H54 (cell line): ENCODE measurements at places on chromosomes 6 and 20.

DNA sequence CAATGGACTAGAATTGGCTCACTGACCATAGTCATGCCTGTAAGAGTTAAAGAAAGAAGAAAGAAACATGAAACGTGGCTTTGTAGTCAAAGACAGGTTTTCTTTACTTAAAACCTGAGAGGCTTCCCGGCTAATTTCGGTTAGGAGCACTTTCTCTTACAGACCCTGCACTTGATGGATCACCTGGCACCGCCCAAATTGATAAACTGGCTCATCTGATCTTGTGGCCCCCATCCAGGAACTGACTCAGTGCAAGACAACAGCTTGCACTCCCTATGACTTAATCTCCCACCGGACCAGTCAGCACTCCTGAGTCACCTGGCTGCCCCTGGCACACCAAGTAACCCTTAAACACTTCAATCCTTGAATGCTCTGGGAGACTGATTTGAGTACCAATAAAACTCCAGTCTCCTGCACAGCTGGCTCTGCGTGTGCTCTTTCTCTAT, 12.3 kb downstream of the TMEM14B start:
- peak; percentile 61 for DNase-seq

GRCh38 chr6:158002951-158003853, 21.5 kb downstream of the SYNJ2 start:
- no peak for DNase-seq

DNA sequence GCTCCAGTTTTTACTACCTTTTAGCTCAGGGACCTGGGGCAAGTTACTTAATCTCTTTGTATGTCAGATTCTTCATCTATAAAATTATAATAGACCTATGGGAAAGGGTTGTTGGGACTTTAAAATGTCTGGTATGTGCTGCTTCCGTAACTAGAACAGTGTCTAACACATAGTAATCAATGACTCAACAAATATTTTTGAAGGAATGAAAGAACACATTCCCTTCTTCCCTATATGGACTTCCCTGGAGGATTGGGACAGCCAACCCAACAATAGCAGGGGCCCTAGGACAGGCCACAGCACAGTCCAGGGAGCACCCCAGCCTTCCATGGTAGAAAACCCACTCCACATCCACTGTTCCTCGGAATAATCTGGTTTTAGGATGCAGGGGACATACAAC, 50.7 kb upstream of the TPD52L1 start:
- peak; percentile 15 for DNase-seq

- DNase-seq, result no peak
These were observed 221.5 kb downstream of the NRN1 start for GRCh38 chr6:5785249-5785648.

- no peak for DNase-seq
These were observed 21.0 kb downstream of the BPIFB1 start for GRCh38 chr20:33304046-33304445.

GRCh38 chr6:72769459-72770125, 147.7 kb downstream of the KCNQ5 start:
- no peak for DNase-seq

DNA sequence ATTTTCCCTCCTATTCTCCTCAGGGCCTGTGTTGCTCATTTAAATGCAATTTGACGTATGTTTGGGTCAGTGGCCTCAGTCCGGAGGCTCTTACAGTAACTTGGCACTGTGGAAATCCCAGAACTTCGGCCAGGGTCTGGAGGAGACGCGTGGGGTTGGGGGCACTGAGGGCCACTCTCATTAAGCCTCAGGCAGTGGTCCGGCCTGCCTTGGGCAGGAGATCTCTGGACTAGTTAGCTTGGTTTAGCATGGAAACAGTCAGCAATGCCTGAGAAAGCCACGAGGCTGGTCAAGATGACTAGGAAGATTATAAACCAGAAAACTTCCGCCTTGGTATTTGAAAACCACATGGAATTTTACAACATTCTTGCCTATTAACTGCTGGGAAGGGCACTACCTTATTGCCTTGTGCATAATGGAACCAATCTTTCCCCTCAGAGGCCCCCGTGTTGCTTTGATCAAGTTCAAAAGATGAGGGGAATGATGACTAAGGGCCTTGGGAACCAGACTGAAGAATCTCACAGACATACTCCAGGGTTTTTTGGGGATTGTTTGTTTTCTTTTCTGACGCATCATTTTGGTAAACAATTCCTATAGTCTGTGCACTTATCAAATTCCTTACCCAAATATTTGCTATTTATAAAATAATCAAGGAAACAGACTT, 206.0 kb upstream of the PREP start:
- DNase-seq, result no peak

GRCh38 chr6:120576061-120576460, 758.2 kb downstream of the TBC1D32 start:
- DNase-seq, result no peak

- DNase-seq, result no peak
These were observed 148.3 kb downstream of the HACE1 start for GRCh38 chr6:104711371-104711770.

- peak; percentile 13 for DNase-seq
These were observed 58.4 kb downstream of the SMLR1 start for GRCh38 chr6:130885392-130886192.

DNA sequence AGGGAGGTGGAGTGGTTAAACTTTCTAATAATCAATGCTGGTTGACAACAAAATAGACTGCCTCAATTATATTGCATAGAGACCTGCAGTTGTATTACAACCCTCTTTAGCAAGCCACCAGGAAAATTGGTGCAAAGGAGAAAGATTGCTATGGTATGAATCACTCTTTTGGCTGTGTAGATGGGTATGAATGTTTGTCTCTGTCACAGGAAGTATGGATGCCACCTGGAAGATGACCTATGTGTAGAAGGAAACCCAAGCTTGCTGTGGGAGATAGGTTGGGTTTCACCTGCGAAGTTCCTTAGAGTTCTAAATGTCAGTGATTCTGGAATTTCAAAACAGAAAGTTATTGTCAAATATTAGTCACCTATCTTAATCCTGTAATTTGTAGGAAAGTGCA, 134.6 kb downstream of the SOBP start:
- no peak for DNase-seq

DNA sequence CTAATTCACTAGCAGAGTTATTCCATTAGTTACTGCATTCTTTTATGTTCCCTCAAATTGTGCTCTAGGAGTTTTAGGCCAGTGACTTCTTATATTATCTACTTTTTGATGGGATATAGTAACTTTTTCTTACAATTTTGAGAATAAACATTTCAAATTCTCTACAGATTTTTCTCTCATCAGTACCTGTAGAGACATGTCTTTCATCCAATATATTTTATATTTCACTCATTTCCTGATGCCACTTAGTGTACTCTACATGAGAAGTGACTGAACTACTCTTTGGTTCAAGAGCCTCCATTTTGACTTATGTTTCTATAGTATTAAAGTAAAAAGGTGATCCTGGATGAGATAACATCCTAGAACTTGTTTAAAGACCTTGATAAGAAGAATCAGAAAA, 108.5 kb downstream of the ELOVL4 start:
- no peak for DNase-seq

GRCh38 chr6:165817148-165817547, 154.1 kb upstream of the PDE10A start:
- no peak for DNase-seq

- DNase-seq, result no peak
These were observed 793 bp upstream of the FAM50B start for GRCh38 chr6:3848380-3848779.

GRCh38 chr6:17816921-17817611, 110.3 kb upstream of the NUP153 start:
- no peak for DNase-seq

DNA sequence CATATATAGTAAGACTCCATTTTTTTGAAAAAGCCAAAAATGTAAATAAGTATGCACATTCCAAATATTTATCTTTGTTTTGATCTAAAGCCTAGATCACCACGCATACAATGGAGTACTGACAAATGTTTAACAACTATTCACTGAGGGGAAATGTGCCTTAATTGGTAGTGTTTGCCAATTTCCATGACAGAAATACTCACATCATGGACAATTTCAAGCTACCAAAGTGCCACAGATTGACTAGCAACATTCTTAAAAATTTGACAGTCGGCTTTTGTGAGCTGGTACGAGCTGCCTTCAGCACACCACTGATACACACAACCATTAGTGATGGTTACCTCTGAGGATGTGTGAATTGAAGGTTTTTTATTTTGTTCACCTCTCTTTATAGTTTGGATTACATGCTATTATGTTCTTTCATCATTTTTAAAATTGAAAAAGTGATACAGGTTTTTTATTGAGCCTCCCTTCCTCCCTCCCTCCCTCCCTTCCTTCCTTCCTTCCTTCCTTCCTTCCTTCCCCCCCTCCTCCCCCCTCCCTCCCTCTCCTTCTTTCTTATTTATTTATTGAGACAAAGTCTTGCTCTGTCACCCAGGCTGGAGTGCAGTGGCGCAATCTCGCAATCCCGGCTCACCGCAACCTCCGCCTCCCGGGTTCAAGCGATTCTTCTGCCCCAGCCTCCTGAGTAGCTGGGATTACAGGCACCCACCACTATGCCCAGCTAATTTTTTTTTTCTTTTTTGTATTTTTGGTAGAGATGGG, 19.2 kb downstream of the SMPDL3A start:
- DNase-seq, result no peak

DNA sequence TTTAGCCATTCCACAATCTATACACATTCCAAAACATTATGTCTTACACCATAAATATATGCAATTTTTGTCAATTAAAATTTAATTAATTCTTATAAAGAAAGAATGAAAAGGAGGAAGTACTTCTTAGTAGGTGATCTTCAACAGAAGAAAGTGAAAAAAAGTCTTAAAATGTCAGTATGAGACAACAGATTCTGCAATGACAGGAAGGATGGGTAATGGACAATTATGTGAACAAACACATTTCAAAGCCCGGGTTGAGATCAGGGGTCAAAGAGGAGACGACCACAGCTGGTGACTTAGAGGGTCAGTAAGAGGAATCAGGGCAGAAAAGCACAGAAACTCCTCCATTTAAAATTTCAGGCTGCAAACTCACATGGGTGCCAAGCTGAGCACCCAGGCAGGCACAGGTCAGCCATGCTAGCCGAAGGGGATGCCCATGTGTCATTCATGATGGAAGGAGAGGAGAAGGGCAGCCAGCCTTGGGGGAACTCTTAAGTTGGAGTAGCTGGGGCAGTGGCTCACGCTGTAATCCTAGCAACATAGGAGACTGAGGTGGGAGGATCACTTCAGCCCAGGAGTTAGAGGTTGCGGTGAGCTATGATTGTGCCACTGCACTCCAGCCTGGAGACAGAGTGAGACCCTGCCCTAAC, 11.0 kb downstream of the VSX1 start:
- DNase-seq, result no peak

DNA sequence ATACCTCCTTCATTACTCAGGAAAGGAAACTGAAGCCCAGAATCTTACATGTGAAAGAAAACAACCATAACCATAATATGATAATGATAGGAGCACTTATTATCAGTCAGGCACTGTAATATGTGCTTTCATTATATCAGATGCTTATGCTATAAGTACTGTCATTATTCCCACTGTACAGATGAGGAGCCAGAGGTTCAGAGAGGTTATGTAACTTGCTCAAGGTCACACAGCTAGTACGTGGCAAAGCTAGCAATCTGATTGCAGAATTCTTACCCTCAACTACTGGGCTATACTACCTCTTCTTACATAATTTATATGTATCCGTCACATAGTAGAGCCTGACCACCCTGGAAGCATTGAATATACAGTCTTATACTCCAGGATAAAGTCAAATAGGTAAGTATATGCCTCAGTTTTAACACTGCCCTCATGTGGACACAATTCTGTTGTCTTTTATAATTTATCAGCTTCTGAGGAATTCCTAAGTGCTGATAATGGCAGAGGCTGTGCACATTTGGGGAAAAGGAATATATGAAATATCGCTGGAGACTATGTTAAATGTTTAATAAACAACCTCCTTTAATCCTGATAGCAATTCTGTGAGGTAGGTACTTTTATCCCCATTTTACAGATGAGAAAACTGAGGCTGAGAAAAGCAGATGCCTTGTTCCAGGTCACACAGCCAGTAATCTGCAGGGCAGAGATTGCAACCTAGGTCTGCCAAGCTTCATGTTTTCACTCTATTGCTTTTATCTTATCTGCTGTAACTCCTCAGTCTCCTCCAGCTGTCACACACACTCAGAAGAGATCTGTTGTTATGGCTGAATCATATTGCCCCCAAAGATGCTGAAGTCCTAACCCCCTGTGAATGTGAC, 13.4 kb downstream of the BCAS1 start:
- DNase-seq, result no peak

DNA sequence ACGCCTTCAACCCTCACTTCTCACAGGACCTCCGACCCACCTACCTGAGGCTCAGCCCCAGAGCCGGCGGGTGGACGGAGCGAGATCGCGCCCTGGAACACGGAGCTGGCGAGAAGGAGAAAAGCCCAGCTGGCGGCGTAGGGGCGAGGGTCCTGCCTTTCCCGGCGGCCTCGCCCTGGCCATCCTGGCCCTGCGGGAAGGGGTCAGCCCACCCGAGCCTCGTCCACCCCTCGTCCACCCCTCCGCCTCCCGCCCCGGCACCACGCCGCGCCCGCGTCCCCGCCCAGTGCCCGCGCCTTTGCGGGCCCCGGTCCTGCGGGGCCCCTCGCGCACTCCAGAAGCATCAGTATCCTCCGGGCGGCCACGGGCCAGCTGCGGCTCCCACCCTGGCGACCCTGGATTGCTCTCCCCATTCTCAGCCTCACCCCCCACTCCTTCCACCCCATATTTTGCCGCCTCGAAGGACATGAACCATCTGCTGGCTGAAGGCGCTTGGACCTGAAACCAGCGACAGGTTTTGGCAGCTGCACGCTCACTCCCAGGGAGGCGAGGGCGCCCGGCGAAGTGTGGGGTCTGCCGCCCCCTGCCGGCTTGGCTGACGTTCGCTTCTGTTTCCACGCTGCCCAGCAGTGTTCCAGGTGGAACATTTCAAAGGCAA, 65.1 kb downstream of the PLG start:
- no peak for DNase-seq
